ENCODE measurements at places on chromosomes 11 and 22.

- DNase-seq, result no peak
These were observed 44.6 kb downstream of the MYH9 start for GRCh38 chr22:36343070-36343719.

- DNase-seq, result no peak
These were observed 119.2 kb downstream of the MICAL2 start for GRCh38 chr11:12229450-12230229.

DNA sequence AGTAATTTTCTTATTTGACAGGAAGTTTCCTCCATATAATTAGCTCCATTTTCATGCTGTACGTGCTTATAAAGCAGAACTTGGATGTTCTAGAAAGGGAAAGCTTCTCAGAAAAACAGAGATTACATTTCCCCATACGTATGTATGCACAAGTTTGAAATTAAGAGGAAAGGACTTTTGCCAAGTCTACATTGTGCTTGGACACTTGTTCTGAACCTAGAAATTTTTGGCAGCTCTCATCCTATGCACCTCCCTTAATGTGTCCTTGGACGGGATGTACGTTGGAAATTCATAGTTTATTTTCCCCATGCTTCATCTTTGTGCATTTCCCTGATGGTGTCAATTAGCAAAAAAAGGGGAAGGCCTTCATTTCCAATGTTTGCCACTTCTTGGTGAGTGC is 322.7 kb downstream of the BLID start:
- no peak for DNase-seq

DNA sequence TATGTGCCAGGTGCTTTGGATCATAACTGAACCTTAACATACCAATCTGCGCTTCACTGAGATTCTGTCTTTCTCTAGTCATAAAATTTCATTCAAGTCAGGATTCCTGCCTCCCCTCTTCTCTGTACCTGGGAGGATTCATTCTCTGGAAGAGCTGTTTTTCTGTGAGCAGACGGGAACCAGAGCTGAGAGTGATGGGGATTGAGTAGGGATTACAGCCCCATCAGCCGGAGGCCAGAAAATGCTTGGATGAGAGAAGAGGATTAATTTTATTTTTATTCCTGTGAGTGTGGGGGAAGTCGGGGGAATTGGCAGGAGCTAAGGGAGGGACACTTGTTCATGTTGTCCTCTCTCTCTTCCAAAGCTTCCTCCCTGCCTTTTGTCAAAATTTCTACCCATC is 4.7 kb downstream of the STX3 start:
- no peak for DNase-seq

GRCh38 chr11:106495046-106495445 is 417.6 kb downstream of the AASDHPPT start:
- no peak for DNase-seq

- DNase-seq, result no peak
These were observed 114.4 kb downstream of the OSBP2 start for GRCh38 chr22:30809086-30809485.

- DNase-seq, result no peak
These were observed 6.2 kb downstream of the HPS4 start for GRCh38 chr22:26477341-26477731.
